ENCODE measurements at places on chromosomes 6 and 20.
A peak's percentile ranks its signal among the peaks of the same experiment; 100 is the strongest.

- ATAC-seq, result no peak
These were observed 1.7 kb downstream of the MUCL3 start for GRCh38 chr6:30942338-30943060.

DNA sequence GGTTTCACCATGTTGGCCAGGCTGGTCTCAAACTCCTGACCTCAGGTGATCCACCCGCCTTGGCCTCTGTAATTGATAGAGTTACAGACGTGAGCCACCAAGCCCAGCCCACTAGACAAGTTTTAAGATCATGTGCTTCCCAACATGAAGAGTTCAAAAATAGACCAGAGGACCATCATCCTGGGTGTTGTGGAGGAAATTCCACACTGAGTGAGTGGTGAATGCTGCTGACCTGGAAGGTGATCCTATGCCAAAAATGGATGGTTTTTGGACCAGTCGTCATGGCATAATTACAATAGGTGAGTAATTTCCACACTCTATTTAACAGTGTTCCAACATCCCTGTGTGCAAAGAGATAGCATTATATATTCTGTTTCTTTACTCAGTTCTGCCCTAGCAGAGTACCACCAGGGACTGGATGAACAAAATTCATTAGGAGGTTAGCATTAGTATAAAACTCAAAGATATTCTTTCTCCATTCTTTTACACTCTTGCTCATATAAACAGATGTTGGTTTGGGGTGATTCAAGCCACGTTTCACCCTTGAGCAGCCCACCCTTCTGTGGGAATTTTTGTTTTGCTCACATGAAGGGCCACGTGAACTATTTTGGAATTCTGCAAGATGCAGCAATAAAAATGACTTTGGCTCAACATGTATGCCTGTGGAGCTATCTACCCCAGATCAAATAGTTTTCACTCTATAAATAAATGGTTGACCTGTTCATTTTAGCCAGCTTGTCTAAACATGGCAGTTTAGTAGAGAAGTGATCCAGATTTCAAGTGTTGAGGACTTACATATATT is 206.2 kb upstream of the TCF21 start:
- no peak for ATAC-seq

- no peak for ATAC-seq
These were observed 17.7 kb upstream of the PHACTR3 start for GRCh38 chr20:59586613-59587012.

GRCh38 chr6:76495909-76496308 is 423.4 kb upstream of the IMPG1 start:
- ATAC-seq, result no peak

DNA sequence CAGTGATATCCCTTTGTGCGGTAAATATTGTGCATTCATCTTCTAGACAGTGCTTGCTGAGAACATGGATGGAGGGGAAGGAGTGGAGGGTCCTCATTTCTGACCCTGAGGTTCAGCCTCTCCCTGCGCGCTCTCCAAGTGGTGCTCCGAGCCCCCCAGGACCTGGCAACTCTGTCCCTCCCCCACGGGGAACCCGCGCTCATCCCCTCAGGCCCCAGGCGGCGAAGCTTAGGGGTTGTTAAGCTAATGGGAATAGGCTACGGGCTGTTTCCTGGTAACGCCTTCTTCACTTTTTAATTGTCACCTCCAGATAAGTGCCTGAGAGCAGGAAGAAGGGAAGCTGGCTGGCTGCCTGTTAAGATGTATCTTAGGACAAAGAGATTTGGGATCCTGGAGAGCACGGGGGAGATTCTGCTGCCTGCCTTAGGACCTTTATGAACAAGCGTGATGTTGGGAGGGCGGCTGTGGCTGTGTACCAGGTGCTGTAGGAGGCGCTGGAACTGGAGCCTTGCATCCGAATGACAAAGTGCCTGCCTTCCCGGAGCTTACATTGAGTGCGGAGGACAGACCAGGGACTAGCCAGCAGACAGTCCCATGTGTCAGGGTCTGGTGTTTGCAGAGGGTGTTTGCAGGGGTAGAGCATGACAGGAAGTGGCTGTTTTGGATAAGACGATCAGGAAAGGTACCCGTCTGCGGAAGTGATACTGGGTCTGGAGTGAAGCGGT is 11.7 kb downstream of the TSHZ2 start:
- no peak for ATAC-seq

DNA sequence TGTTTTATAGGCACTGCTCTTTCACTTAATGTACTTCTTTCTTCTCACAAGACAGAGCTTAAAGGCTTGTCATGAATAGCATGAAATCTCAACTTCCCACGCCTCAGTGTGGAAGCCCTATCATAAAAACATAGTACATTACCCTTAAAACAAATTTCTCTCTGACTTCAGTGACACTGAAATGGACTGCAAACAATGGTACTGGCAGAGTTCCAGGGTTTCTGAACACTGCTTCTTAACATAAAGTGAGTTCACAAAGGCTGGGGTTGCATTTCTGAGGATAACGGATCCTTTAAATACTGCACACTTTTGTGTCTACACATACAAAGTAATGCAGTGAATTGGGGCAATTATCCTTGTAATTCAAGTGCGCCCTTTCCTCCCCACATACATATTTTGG is 32.3 kb upstream of the PLEKHG1 start:
- ATAC-seq, result no peak

GRCh38 chr6:121932076-121932991 is 467.1 kb upstream of the HSF2 start:
- no peak for ATAC-seq

DNA sequence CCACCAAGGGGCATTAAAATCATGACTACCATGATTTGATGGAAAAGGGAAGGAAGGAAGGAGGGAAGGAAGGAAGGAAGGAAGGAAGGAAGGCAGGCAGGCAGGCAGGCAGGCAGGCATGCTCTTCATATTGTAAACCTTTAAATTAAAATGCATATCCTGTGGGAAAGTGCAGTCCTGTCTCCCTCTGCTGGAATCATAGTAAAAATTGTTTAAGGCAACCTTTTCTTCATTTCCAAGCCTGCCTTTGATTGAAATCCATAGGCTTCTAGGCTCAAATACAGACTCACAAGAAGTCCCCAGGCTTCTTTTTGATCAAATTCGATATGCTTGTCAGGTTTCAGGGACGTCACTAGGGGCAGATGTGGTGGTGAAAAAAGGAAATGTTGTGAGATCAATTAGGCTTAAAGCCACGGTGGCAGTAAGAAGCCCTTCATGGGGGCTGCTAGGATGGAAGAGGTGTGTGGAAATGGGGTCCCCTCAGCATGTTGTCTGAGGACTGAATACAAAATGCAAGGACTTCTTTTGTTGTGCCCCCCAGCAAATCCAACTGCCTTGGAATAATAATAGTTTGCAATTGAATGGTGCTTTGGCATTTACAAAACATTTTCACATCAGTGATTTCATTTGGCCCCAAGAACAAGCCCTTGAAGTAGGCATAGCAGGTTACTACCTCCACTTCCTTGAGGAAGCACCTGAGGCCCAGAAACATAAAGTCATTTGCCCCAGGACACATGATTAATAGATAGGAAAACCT is 25.6 kb upstream of the GABRR1 start:
- no peak for ATAC-seq

DNA sequence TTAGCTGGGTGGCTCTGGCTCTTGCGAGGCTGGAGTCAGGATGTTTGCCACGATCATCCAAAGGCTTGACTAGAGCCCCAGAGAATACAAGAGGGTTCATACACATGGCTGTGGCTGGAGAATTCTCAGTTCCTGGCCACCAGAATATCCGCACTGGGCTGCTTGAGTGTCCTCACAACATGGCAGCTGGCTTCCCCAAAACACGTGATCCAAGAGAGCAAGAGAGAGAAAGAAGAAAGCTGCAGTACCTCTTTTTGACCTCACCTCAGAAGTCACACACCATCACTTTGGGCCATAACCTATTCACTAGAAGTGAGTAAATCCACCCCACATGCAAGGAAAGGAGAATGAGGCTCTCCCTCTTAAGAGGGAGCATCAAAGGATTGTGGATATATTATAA is 21.5 kb upstream of the BPIFB1 start:
- no peak for ATAC-seq

- no peak for ATAC-seq
These were observed 58.0 kb upstream of the MYO6 start for GRCh38 chr6:75691012-75691411.

- ATAC-seq, result peak; percentile 57
These were observed 480 bp upstream of the NT5E start for GRCh38 chr6:85449388-85449817.

DNA sequence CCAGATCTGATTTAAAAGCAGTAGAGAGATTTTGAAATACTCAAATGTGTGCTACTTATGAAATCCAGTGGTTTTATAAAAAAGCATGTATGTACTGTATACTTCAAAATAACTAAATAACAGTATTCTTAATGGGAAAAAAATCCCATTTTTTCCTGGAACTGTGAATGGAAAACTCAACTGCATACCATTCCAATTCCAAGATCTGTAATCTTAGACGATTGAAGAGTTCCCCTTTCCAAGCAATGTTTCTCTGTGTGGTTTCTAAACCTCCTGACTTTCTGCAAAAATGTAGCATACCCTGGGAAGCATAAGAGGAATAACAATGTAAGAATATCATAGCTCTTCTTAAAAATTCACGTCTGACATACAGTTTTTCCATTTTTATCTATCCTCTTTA is 40.3 kb upstream of the HIVEP2 start:
- ATAC-seq, result no peak

DNA sequence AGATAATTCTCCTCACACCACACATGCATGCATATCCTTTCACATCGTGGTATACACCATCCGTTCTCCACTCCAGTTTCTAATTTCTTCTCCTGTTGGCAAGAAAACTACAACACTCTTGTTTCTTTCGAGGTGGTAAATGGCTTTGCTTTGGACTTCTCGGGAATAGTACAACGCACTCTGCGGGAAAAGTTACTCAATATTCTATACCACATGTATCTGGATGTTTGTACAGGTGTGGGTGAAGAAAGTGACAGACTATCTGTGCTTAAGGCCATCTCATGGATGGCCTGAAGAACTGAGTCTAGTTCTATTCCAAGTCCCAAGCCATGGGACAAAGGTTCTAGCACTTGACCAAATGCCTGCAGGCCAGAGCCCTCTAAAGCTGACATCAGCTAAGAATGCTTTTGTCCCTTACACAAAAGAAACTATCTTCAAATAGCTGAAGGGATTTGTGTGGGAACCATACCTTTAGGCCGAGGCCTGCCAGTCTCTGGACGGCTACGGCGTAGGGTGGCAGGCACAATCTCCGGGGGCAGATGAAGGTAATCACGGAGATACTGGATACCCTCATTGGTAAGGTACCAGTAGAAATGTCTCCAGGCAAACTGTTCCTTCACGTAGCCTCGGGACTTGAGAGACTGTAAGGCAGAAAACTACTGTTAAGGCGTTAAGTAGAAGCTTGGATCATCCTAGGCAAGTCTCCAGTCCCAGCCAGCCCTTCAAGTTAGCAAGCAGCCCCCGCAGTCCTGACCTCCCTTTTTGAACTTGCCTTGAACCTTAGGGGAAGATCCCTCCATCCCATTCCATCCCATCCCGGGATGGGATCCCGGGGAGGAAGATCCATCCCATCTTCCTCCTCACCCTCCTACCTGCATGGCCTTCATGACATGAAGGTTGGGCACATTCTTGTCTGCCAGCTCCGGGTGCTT is 1.4 kb downstream of the RPS10 start:
- no peak for ATAC-seq

GRCh38 chr6:33983109-33983716 is 162.7 kb downstream of the GRM4 start:
- no peak for ATAC-seq

- no peak for ATAC-seq
These were observed 101.0 kb upstream of the MPC1 start for GRCh38 chr6:166483573-166484250.

DNA sequence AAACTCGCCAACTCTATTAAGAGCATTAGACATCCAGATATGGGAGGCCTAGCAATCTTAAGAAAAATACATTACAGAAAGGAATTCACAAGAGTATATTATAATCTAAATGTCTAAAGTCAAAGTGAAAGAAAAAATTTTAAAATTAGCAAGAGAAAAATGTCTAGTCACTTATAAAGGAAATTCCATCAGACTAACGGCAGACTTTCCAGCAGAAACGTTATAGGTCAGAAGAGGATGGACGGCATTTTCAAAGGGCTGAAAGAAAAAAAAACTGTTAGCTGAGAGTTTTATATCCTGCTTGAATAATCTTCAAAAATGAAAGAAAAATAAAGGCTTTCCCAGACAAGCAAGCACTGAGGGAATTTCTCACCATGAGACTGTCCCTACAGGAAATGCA is 269.0 kb downstream of the HDGFL1 start:
- ATAC-seq, result no peak

DNA sequence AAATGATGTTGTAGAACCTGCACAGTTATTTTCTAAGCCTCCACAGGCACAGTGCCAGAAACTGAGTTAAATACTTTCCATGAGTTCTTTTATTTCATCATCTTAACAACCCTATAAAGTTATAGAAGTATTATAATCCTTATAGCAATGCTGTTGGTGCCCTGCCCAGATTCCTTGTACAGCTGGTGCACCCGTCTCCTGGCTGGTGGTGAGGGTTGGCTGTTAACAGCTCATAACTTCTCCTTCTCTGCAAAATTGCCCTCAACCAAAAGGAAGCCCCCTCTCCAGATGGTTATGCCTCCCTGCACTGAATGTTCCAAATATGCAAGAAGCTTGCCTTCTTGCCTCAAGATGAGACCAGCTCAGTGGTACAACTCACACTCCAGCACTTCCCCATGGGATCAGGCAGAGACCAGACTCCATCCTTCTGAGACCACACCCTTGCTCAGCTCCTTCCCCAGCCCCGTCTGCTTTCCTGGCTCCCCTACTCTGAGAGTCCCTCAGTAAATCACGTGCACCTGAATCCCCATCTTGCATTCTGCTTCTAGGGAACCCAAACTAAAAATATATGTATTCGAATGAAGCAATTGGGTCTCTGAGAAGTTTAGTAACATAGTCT is 304.4 kb upstream of the PLCB4 start:
- no peak for ATAC-seq

- ATAC-seq, result no peak
These were observed 7.4 kb downstream of the GFOD1 start for GRCh38 chr6:13479971-13480434.

DNA sequence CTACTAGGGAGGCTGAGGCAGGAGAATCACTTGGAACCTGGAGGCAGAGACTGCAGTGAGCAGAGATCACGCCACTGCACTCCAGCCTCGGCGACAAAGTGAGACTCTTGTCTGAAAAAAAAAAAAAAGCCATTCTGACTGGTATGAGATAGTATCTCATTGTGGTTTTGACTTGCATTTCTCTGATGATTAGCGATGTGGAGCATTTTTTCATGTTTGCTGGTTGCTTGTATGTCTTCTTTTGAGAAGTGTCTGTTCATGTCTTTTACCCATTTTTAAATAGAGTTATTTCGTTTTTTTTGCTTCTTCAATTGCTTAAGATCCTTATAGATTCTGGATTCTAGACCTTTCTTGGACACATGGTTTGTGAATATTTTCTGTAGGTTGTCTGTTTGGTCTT is 103.5 kb upstream of the SIM1 start:
- ATAC-seq, result no peak

DNA sequence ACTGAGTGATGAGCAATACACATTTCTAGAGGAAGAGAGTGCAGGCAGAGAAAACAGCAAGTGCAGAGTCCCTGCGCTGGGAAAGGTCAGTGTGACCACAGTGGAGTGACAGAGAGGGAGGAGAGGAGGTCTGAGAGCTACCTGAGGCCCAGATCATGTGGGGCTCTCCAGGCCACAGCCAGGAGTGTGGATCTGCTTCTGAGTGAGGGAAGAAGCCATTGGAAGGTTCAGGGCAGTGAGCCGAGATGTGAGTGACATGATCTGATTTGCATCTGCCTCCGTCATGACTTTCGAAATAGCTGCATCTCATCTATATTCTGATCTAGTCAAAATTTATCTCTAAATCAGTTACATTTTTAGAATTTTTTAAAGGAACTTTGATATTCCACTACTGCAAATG is 367.1 kb downstream of the PREX1 start:
- no peak for ATAC-seq

- ATAC-seq, result no peak
These were observed 41.3 kb downstream of the MACROD2 start for GRCh38 chr20:14036567-14036966.
